Natural killer cell treated with Interleukin-12 subunit alpha and Interleukin-12 subunit beta and Interleukin-15 and Interleukin-18, amount 100 ng/mL, for 72 hours (primary cell): ENCODE measurements at places on chromosomes 7 and 10.

GRCh38 chr10:70619271-70620019, 16.9 kb upstream of the PRF1 start:
- no peak for DNase-seq

- no peak for DNase-seq
Measured at GRCh38 chr7:41130086-41130485, 572.8 kb downstream of the INHBA start.

- peak; percentile 72 for DNase-seq
Measured at GRCh38 chr7:141072548-141073172, 1.2 kb upstream of the TMEM178B start.

DNA sequence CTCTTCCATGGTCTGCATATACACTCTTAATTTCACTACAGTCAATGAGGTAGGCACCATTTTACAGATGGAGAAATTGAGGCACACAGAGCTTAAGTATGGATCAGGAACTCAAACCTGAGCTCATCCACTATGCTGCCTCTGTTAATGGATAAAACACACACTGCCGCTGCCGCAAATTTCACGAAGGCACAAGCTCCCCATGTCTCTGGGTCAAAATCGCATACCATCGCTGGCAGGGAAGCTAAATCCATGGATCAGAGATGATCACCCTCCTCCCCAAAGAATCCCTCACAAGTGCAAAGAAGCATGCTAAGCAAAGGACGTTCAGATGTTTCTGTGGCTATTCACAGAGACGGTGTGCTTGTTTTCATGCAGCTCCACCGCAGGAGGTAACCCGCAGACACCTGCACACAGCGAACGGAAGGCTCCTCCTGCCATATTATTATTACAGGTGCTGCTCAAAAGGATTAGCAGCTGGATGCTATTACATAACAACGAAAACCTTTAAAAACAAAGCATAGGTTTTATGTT, 109.3 kb downstream of the UBE2H start:
- no peak for DNase-seq

DNA sequence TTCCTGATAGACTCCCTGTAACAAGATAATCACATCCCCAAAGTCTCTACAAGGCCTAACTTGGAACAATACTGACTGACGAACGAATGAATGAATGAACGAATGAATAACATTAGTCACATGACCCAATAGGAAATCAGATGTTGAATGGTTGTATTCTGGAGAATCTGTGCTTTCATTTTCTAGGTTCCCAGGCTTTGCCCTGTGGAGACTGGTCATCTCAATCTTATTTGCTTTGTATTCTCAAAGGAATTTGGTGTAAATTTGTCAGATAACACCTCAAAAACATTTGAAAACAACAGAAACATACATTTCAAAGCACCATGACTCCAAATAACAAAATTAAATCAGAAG, 69.6 kb upstream of the COL1A2 start:
- no peak for DNase-seq

- no peak for DNase-seq
Measured at GRCh38 chr7:111041577-111041976, 49.4 kb upstream of the LRRN3 start.

GRCh38 chr10:124182088-124182541, 88.7 kb upstream of the CHST15 start:
- no peak for DNase-seq

GRCh38 chr10:77605466-77605865, 32.1 kb downstream of the KCNMA1 start:
- peak; percentile 52 for DNase-seq

- no peak for DNase-seq
Measured at GRCh38 chr7:149664666-149665065, 108.7 kb downstream of the ZNF467 start.

GRCh38 chr10:69831231-69831855, 29.6 kb downstream of the COL13A1 start:
- DNase-seq: no peak

GRCh38 chr7:52695973-52696595, 339.3 kb upstream of the POM121L12 start:
- DNase-seq: no peak

DNA sequence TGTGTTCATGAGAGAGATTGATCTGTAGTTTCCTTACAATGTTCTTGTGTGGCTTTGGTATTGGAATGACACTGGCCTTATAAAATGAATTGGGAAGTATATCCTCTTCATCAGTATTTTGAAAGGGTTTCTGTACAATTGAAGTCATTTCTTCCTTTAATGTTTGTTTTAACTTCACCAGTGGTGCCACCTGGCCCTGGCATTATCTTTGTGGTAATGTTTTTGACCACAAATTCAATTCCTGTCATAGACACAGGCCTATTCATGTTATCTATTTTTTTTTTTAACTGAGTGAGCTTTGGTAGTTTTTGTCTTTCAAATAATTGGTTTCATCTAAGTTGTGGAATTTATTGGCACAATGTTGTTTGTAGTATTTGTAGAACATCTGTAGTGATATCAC, 127.7 kb downstream of the CDK14 start:
- no peak for DNase-seq

GRCh38 chr10:33441561-33441960, 107.1 kb upstream of the NRP1 start:
- no peak for DNase-seq
